ENCODE measurements at places on chromosomes 11 and 22. TPM values are rescaled to one million over a fixed set of nuclear protein-coding genes. Genes with fewer than 3 reads are reported as not detected.
A peak's percentile ranks its signal among the peaks of the same experiment; 100 is the strongest.

- no peak for DNase-seq
These were observed 33.4 kb upstream of the NRIP3 start for GRCh38 chr11:9037046-9037780.

FGF3 gene
- total RNA-seq = 2.5 TPM

GP1BB gene
- 28.6 TPM for total RNA-seq

DNA sequence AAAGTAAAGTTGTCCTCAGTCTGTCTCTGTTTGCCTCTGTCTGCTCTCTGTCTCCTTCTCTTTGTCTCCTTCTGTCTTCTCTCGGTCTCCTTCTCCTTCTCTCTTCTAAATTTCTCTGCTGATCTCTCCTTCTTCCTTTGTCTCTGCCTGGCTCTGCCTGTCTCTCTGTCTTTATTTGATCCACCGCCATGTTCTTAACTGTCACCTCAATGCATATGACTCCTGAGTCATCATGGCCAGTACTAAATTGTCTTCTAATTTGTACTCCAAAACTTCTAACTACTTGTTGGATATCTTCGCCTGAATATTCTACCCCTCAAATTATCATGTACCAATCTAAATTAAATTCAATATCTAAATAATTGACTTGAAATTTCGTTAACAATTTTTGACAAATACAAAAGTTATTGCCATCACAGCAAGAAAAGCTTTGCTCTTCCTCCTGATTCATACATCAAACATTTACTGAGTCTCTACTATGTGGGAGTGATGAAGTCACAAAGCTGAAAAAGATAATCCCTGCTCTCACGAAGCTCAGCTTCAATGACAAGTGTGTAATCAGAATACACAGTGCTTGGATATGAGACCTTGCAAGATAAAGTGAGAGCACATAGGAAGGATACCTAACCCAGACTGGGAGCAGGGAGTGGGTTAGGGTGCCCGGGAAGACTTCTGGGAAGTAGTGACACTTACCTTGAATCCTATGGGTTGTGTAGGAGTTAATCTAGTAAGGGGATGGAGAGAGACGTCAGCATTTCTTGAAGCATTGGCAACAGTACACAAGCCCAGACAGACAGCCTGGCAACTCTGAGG lies 193.0 kb downstream of the MAML2 start:
- DNase-seq = no peak

NFAM1 gene
- not detected for total RNA-seq

GRCh38 chr11:47509077-47509536 lies 43.8 kb downstream of the CELF1 start:
- no peak for DNase-seq

GPHA2 gene
- total RNA-seq = not detected

- DNase-seq = peak; percentile 60
These were observed 902.2 kb downstream of the BRD1 start for GRCh38 chr22:48925450-48925849.

SLC6A5 gene
- not detected for total RNA-seq

GRCh38 chr11:72816404-72816990 lies 2.3 kb downstream of the ATG16L2 start:
- DNase-seq = no peak

OR51B5 gene
- not detected for total RNA-seq

NOX4 gene
- total RNA-seq = 20.1 TPM

- DNase-seq = no peak
These were observed 47.5 kb upstream of the AQP11 start for GRCh38 chr11:77542296-77542695.
